Stimulated activated CD8-positive, alpha-beta memory T cell treated with anti-CD3 and anti-CD28 coated beads, Interleukin-4, amount 100 ng/mL, for 1 hour (primary cell): ENCODE measurements at places on chromosomes 11 and 22.

GRCh38 chr11:11608783-11609232, 13.0 kb downstream of the GALNT18 start:
- no peak for DNase-seq

DNA sequence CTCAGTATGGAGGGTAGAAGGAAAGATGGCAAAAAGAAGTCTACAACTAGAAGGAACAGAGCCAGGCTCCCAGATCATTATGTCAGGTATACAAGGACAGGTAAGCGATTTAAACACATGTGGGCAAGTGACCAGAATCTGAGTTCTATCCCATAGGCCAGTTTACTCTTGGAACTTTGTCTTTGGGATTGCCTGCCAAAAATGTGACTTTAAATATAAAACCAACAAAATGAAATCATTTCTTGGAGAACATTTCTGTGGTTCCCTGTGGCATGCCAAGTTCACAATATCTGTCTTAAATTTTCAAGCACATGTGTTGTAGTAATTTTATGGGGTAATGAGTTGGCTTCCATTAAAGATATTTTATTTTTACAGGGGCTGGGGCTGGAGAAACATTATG, 141.0 kb downstream of the SLC17A6 start:
- DNase-seq: no peak

DNA sequence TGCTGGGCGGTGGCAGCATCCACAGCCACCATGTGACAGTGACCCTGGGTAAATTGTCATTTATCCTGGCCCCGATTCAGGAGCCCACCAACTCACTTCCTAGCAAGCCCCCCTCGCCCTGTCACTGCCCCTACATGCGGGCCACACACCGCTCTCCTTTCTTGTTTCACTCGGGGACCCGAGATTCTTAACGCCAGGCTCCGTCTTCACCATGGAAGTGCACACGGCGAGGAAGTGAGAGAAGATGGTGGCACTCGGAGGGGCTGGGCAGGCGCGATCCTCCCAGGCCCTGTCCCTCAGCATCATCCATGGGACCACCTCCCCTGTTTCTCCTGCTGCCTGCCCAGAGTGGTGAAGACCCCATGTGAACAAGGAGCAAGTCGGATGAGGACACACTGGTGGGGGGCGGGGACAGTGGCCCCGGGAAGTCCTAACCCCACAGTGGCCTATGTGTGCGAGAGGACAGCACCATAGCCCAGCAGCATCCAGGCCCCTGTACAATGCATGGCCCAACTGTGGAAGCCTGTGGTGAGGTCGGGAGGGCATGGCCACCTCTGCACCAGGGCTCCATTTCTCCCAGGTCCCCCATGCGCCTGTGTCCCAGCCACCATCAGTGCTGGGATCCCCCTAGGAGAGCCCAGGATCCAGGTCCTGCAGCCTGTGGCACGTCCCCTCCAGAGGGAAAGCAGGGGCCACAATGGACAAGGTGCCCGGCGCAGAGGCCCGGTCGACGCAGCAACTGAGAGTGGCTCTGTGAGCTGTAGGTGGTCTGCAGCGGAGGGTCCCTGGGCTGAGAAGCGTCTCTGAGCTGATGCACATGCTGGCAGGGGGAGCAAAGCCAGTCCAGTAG, 262.8 kb downstream of the BRD1 start:
- no peak for DNase-seq

DNA sequence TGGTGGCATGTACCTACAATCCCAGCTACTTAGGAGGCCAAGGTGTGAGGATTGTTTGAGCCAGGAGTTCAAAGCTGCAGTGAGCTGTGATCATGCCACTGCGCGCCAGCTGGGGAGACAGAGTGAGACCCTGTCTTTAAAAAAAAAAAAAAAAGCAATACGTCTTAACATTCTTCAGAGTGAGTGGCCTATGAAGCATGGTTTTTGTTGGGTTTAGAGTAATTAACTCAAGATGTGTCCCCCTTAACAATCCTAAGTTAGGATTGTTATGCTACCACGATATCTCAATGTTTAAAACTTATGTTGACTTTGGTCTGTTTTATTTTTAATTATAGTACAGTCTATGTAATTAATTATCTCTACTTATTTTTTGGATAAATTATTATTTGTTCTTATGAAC, 156.1 kb downstream of the HIPK3 start:
- DNase-seq: no peak

DNA sequence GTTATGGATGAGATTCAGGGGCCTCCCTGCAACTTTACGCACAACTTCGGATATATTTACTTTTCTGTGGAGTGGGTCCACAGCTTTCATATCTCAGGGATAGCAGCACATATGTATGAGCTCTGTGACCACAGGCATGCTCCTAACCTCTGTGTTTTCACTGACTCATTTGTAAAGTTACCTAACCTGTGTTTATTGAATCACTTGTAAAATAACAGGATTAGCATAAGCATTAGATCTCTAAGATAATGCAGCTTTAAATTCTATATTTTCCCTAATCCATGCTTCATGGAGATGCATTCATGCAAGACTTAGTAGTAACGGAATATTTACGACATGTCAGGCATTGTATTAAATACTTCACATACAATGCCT, 47.9 kb upstream of the DDI1 start:
- DNase-seq: no peak

GRCh38 chr22:44266796-44267760, 45.7 kb downstream of the SHISAL1 start:
- no peak for DNase-seq

GRCh38 chr11:2517016-2517385, 72.2 kb downstream of the KCNQ1 start:
- DNase-seq: no peak

- no peak for DNase-seq
Observed at GRCh38 chr11:65710421-65710820, 1.6 kb upstream of the KAT5 start.

DNA sequence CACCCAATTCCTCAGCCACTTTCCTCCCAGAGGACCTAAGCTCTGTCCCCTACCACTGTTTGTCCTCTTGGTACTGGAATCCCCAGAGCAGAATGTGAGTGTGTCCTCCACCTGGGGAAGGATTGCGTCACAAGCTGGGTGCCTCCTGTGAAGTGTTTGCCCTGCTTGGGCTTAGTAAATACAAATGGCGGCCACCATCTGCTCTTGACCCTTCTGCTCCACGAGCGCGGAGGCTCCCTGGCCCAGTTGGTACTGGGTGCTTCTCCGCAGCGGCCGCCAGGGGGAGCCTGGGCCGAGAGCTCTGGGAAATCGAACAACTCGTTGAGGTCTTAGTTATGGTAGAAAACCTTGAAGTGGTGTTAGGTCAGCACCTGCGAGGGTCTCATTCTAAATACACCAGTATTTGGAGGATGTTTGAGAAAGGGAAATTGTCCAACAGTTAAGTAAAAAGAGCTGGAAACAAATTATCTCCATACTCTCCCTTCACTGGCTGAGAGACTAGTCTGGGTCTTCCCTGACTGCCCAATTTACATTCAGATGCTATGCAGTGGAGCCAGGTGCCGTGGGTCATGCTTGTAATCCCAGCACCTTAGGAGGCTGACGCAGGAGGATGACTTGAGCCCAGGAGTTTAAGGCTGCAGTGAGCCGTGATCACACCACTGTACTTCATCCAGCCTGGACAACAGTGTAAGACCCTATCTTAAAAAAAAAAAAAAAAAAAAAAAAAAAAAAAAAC, 74.6 kb upstream of the TEAD1 start:
- DNase-seq: no peak

- peak; percentile 44 for DNase-seq
Observed at GRCh38 chr22:38051900-38052862, 5.0 kb upstream of the PICK1 start.

- DNase-seq: no peak
Observed at GRCh38 chr11:123451183-123451781, 21.2 kb downstream of the GRAMD1B start.

DNA sequence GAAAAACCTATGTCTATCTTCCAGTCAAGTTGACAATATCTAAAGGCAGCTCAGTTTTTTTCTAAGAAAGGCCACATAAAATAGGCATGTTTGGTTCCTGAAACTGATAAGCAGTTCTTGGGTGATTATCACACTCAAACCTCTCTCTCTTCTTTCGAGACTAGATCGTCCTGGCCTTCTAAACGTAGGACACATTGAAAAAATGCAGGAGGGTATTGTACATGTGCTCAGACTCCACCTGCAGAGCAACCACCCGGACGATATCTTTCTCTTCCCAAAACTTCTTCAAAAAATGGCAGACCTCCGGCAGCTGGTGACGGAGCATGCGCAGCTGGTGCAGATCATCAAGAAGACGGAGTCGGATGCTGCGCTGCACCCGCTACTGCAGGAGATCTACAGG, 15.1 kb downstream of the CDPF1 start:
- no peak for DNase-seq

DNA sequence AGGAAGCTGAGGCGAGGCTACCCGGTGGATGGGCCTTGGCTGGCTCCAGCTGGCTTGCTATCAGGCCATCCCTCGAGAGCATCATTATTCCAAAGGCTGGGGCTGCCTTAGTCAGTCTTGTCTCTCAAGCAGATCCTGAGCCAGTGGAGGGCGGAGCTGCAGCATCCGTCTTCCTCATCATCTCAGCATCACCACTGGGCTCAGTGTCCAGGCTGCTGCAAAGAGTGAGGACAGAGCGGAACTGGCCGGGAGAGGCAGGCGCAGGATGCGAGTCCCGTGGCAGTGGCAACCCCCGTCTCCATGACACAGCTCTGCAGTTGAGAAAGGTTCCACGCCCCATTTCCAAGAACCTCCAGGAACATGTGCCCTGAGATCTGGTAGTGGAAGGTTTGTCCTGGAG, 4.4 kb downstream of the TP53I11 start:
- no peak for DNase-seq

DNA sequence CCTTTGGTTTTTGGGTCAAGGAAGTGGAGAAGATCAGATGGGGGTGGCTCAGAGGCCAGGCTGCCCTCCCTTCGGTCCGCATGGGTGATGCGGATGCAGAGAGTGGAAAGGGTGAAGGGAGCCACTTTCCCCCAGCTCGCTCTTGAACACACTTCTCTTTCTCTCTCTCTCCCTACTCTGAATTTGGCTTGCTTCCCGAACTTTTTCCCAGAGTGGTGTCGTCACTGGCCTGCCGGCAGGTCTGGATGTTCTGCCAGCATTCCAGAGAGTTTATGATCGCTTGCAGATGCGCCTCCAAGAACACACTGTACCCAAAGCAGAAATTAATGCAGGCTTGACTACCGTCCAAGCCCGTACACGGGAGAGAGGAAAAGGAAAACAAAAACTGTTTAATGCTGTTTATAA, 103.2 kb downstream of the ZBTB16 start:
- DNase-seq: no peak

DNA sequence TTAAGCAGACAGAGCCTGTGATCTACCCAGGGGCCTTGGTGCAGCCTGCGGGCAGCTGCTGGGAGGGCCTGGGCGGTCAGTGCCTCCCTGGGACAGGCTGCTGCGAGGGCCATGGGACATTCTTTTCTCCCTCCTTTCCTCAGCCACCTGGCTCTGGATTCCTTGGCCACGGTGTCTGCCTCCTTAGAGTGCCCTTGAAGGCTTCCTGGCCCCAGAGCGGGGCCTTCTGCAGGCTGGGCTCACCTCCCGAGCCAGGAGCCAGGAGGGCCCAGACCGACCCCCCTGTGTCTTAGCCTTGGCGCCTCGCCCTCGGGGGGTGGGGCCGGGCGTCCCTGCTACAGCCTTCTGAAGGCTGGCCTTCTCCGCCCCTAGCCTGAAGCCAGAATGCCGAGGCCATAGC, 231.2 kb downstream of the TBC1D22A start:
- no peak for DNase-seq

GRCh38 chr11:114243461-114244372, 52.5 kb upstream of the NNMT start:
- DNase-seq: no peak

DNA sequence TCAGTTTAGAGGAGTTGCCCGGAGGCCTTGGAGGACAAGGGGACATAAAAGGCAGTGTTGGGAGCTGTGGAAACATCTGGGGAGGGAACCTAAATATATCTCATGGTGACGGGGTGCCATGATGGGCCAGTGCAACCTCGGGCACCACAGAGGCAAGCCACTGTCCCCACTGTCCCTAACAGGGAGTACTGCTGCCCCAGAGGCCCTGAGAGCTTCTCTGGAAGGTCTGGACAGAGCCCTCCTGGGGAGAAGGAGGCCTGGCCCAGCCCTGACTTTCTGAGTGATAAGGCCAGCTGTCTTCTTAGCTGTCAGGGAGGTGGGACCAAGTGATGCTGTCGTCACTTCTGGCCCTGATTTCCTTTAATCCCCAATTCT, 5.5 kb upstream of the P2RY6 start:
- DNase-seq: no peak

DNA sequence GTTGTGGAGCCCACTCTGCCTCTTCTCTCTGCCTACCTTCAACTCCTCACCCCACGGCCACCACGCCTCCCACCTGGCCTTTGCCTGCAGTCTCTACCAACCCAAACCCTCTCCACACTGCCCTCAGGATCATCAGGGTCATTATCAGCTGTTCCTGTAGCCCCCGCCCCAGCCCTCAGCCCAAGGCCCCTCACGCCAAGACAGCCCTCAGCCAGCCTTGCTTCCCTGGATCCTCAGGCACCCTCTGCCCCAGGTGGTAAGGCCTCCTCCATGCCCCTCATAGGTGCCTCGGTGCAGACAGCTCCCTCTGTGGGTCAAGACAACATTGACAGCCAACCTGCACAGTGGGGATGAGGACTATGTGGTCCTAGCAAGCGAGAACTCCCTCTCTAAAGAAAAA, 1.7 kb downstream of the SBF1 start:
- peak; percentile 28 for DNase-seq

- DNase-seq: no peak
Observed at GRCh38 chr11:73191151-73191550, 26.9 kb upstream of the P2RY2 start.

GRCh38 chr11:63716046-63716445, 34.7 kb downstream of the RTN3 start:
- DNase-seq: no peak

GRCh38 chr11:9571763-9572115, 1.7 kb upstream of the WEE1 start:
- no peak for DNase-seq

DNA sequence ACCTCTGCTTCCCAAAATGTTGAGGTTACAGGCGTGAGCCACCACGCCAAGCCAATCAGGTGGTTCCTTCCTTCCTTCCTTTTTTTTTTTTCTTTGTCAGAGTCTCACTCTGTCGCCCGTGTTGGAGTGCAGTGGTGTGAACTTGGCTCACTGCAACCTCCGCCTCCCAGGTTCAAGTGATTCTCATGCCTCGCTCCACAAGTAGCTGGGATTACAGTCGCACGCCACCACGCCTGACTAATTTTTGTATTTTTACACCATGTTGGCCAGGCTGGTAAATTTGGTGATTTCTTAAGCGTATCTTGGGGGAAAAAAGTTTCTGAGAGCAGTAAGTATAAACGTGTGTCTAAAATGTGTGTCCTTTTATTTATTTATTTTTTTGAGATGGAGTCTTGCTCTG, 18.2 kb upstream of the SPINDOC start:
- DNase-seq: no peak

GRCh38 chr11:61528114-61528513, 19.6 kb downstream of the LRRC10B start:
- no peak for DNase-seq

- no peak for DNase-seq
Observed at GRCh38 chr11:13772223-13773046, 104.0 kb downstream of the FAR1 start.
